GM12864 (cell line): ENCODE measurements at places on chromosomes 12 and 14.
A peak's percentile ranks its signal among the peaks of the same experiment; 100 is the strongest.

DNA sequence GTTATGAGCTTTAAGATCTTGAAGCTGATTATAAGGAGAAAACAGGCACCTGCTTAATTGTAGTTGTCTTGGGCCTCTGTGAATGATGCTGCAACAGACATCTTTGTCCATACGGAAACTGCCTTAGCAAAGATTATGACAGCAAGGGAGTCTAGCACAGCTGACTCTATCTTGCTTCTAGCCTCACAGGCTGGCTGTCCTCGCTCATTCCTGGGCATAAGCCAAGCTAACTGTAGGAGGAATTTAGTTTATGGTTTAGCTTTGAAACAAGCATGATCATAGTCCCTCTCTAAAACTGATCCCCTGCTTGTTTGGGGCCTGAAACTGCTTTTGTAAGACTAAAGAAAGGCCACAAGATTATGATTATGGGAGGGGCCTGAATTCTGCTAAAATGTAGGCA lies 74.3 kb upstream of the C14orf132 start:
- no peak for DNase-seq

- DNase-seq, result no peak
These were observed 23.1 kb upstream of the PWP1 start for GRCh38 chr12:107662484-107662883.

GRCh38 chr12:59859171-59859510 lies 263.3 kb downstream of the SLC16A7 start:
- no peak for DNase-seq

DNA sequence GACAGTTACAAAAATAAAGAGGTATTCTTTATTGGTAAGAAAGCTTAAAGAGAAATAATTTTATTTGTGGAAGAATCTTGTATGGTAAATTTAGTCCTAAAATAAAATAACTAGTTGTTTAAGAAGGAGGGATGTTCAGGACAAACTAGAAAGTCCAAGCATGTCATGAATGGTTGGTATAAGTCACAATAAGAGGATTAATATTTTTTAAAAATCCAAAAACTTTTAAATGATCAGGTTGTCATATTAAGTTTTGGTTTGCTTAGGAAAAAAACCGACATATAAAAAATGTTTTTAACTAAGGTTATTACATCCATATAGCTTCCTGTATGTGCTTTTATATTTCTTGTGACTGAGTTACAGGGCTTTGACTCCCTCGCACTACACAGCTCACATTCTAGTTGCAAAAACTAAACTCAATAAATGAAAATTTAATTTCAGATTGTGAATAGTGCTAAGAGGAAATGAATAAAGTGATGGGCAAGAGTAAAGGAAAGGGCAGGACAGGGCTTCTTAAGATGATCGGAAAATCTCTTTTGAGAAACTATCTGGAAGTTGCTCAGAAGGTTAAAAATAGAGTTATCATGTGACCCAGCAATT lies 80.7 kb upstream of the METAP2 start:
- no peak for DNase-seq

DNA sequence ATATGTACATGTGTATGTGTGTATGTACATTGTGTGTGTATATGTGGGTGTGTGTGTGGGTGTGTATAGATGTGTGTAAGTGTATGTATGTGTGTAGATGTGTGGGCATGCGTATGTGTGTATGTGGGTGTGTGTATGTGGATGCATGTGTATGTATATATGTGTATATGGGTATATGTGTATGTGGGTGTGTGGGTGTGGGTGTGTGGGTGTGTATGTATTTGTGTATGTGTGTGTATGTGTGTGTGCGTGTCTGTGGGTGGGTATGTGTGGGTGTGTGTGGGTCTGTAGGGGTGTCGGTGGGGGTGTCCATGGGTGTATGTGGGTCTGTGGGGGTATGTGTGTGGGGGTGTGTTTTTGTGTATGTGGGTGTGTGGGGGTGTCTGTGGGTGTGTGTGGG lies 101.6 kb downstream of the PIWIL1 start:
- no peak for DNase-seq

DNA sequence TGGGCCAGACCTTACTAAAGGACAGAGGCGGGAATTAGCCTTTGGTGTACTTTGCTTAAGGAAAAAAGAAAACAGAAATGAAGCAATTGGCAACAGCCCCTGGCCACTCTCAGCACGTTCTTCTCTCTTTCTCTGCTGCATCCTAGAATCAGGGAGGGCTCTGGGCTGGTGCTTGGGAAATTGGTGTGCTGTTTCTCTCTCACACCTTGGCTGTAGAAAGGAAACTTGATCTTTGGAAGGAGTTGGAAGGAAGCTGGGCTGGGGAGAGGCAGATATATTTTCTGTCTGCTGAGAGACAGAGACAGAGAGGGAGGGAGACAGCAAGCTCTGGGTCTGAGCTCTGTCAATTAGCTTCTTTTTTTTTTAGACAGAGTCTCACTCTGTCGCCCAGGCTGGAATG lies 27.4 kb downstream of the NOS1 start:
- DNase-seq, result no peak

- peak; percentile 53 for DNase-seq
These were observed at the start of gene SLC2A3 for GRCh38 chr12:7935590-7936581. Gene SLC2A3, minus strand, starts transcription at chr12:7936187. Its CDS starts 153 bp downstream, at chr12:7936034.

GRCh38 chr12:49678711-49679110 lies 28.5 kb downstream of the FMNL3 start:
- DNase-seq, result no peak

DNA sequence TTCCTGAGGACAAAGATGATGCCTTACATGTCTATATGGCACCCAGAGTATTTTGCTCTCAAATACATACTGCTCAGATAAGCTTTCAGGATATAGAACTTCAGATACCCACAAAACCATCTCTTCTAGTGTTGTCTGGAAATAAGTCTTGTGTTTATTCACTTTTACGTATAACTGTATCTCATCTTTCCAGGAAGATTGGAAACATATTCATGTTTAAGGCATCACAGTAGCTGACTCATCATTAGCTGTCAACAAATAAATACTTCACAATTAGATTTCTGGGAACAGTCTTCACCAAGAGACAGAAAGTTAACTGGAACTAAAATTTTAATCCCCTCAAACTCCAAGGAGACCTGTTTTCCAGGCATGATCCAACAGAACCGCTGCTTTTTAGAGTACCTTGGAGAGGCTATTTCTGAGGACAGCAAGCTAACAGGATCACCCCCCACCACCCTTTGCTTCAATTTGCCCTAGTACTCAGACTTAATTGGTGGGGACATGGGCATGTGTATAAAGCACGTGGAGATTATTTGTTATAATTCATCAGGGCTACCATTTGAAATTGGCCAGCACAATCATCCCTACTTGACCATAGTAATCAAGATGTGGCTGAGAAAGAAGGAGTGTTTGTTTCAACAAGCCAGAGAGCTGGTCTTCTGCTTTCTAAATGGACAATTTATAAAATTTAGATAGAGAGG lies 129.3 kb upstream of the HIF1A start:
- no peak for DNase-seq

DNA sequence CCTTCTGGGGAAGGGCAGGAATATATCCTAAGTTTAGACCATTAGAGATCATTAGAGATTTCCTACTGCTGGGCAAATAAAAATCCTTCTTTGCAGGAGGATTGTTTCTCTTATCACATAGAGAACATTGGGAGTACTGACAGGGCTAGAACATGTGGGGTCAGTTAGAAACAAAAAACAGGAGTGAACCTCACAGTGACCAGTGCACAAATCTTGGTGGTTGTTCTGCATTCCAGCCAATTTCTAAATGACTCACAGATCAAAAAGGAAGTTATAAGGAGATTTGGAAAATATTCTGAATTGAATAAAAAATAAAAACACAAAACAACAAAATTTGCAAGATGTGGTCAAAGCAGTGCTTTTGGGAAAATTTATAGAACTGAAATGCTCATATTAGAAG lies 118.8 kb downstream of the LLPH start:
- DNase-seq, result no peak

GRCh38 chr12:54475537-54475936 lies 2.1 kb upstream of the GTSF1 start:
- no peak for DNase-seq

- no peak for DNase-seq
These were observed 70.5 kb upstream of the ATP2B1 start for GRCh38 chr12:89779090-89779489.

DNA sequence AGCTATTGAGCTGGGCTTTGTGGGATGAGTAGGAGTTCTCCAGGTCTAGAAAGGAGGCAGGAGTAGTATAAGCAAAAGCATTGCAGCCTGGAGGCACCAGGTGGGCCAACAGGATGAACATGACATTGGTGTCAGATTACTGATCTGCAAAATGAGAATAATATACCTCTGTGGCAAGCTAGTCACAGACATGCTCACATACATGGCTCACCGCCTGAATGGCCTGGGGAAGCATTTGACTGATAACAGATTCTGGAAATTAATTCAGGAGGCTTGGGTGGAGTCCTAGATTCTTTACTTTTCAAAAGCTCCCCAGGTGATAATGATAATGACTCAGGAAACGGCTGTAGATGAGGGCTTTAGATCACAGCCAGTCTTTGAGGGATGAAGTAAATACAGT lies 709 bp downstream of the TCL1B start:
- DNase-seq, result no peak

DNA sequence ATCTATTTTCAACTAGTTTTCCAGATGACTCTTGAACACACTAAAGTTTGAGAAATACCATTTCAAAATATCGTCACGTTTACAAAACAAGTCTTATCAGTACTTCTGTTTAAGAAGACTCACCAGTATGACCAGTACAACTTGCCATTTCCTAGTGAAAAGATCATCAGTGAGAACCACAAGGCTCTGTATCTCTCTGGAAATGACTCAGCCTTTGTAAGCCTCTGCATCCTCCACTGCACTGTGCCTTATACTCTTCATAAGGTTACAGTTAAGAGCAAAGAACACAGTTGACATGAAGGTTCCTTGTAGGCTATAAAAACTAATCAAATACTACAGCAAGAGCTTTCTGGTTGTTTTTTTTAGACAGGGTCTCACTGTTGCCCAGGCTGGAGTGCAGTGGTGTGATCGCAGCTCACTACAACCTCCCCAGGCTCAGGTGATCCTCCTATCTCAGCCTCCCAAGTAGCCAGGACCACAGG lies 5.7 kb upstream of the VTI1B start:
- peak; percentile 78 for DNase-seq
